ENCODE measurements at places on chromosomes 1 and 21.

DNA sequence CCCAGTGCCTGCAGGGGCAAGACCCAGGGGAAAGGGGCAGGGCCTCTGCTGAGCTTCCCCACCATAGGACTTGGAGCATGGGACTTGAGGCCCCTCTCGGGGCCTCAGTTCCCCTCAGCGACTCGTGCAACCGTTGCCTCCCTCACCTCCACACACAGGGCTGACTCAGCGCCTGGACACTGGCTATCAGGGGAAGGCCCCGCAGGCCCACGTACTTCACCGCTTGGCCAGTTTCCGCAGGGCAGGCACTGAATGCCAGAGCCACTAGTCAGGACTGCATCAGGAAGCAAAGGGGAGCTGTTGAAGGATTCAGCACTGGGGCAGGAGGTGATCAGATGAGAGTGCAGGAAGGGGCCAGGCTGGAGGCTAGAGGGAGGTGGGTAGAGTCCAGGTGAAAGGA, 15.5 kb upstream of the FAM131C start:
- DNase-seq = no peak

DNA sequence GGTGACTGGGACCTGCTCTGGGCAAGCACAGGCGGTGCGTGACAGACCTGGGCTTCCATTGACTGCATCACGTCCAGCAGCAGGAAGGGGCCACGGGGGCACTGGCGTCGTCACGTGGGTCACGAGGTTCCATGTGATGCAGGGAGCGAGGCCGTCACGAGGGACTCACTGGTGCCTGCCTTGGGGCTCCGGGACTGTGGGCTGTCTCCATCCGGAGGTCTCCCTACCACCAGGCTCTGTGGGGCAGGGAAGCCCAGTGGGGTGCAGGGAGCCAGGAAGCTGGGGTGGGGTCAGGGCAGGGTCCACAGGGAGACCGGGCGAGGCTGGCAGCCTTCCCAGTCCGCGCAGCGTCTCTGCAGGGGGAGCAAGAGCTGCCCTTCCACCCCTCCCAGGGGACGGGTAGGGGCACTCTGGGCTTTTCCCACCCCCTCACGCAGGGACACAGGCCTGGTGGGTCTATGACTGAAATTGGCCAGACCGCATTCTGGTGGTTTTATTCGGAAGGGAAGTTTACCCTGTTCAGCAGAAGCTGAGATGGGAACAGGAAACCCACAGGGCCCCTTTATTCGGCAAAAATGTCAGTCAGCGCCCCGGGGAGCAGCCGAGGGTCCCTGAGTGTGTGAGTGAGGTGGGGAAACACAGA, 416 bp upstream of the TNFRSF14 start:
- peak; percentile 56 for DNase-seq

DNA sequence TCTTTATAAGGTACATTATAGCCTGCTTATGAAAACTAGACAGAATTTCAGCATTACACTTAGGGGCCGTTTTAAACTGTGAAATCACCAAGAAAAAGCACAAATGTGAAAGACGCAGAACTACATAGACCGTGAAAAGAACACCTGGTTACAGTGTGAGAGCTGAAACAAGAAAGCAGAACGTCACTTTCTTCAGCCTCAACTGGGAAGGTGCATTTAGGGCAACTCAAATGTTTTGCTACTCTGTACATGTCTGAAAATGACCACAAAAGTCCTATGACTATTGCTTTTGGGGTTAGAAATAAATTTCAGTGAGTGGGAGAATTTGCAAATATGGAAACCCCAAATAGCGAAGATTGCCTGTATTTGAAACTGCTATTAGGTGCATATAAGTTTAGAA, 268.7 kb downstream of the OLFM3 start:
- DNase-seq = no peak

- no peak for DNase-seq
Measured at GRCh38 chr21:37917612-37918011, 1.4 kb upstream of the KCNJ6 start.

DNA sequence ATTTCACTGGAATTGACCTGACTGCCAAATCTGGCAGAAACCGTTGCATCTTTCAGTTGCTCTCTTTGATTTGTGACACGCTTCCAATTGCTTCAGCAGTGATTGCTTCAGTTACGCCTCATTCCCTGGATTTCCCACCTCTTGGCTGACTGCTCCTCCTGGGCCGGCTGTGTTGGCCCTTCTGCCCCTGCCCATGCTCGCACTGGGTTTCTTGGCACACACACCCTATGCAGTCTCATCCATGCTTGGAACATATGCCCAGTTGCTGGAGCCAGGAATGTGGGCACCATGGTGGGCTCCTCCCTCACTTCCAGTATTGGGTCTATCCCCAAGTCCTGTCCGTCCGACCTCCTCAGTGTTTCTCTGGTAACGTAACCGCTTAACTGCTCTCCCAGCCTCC, 2.2 kb upstream of the ZBTB21 start:
- DNase-seq = no peak

GRCh38 chr1:240046000-240046399, 45.7 kb upstream of the FMN2 start:
- DNase-seq = no peak

GRCh38 chr1:204295671-204296070, 64.1 kb downstream of the PLEKHA6 start:
- no peak for DNase-seq

GRCh38 chr21:46159841-46160656, 4.7 kb upstream of the FTCD start:
- DNase-seq = peak; percentile 23

DNA sequence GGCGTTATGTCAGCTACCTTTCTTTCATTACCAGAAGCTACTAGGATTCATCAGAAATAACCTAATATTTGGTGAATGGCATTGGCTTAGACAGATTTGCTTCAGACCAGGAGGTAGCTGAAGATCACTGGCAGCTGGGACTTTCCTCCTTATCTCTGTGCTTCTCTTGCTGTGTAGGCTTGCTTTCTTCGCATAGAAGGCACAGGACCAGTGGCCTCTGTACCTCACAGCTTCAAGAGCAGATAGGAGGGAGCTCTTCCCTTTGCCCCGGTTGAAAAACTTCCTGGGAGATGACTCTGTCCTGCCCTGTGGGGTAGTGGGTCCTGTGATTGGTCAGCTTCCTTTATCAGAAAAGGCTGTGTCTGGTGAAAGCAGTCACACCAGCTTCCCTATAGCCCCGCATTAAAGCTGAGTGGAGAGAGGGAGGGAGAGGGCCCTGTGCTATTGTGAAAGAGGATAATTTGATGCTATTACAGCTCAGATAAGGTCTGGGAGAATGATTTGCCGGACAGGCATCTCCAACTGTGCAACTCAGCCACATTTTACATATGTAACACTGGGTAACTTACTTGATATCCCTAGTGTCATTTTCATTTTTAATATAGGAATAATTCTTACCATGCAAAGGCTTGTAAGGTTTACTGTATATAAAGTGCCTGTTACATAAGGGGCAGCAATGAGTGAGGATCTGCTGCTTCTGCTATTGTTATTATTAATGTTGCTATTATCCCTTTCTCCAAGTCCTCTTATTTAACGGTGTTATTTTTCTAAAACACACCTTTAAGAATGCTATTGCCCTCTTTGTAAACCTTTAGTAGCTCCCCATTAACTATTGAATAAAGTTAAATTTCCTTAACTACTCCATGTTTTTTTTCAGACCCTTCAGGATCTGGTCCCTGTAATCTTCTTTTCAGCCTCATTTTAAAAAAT, 31.6 kb downstream of the OSBPL9 start:
- no peak for DNase-seq

- DNase-seq = no peak
Measured at GRCh38 chr1:231384696-231385415, 37.2 kb downstream of the EGLN1 start.

GRCh38 chr1:23167353-23168078, 1.1 kb downstream of the LUZP1 start:
- peak; percentile 41 for DNase-seq

- no peak for DNase-seq
Measured at GRCh38 chr21:46546799-46547198, 58.1 kb downstream of the S100B start.

DNA sequence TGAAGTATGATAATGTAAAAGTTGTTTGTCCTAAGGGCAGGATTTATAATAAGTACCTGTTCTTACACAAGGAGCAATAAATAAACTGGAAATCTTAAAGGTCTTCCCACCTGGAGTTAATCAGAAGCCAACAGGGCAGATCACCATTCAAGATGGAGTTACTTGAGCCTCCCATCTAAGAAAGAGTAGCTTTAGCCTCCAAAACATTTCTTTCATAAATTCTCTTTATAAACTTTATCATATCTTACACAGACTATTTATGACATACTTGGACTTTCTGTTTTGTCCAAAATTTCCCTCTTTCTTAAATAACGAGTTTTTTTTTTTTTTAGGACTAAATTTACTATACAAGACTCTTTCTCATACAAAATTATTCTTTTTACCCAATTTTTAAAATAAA, 18.5 kb downstream of the OR2T1 start:
- no peak for DNase-seq

DNA sequence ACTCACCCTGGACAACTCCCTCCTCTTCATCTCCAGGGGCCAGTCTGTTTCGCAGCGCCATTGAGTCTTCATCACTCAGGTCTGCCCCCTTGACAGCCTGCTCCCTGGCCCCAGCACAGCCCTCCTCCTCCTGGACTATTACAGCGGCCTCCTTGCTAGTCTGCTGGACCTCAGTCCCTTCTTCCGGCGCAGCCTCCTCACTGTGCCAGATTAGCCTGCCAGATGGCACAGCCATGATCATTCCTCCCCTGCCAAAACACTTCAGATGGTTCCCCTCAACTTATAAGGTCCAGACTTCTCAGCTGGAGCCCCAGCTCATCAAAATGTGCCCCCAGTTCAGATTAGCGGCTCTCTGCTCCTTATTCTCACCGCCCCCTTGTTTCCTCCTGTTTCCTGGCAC, 7.0 kb upstream of the CELSR2 start:
- no peak for DNase-seq

- no peak for DNase-seq
Measured at GRCh38 chr1:228939001-228939691, 203.9 kb downstream of the RHOU start.

GRCh38 chr1:204641455-204641854, 44.1 kb downstream of the LRRN2 start:
- DNase-seq = no peak

DNA sequence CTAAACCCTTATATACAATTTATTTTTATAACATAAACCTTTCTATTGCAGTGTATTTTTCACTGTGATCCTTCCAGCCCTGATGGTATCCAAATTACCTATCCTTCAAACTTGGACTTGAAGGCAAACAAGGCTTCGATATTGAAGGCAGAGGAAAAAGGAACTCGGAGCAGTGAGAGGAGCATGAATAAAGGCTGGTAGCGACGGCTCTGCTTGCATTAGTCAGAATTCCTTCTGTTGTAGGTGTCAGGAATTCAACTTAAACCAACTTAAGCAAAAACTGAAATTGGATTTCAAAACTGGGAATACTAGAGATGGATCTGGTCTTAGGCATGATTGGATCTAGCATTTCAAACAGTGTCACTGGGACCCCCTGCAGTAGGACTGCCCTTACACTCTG, 17.8 kb upstream of the SSX2IP start:
- DNase-seq = no peak

DNA sequence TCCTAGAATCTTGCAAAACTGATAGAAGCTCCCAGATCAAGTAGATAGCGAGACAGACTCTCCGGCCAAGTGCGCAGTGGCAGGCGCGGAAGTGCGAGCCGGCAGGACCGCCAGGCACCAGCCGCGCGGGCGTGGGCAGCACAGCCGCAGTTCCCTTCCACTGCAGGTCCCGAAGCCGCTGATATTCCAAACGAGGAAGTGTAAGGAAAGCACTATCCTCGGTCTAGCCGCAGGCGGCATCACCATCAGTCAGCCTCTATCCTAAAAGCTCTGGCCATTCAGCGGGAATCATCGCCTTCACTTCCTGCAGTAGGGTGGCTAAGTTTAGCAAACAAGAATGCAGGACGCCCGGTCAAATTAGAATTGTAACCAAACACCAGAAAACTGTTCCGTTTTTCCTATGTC, 710 bp downstream of the GLRX2 start:
- no peak for DNase-seq

- no peak for DNase-seq
Measured at GRCh38 chr1:166700696-166701095, 138.6 kb upstream of the POGK start.

DNA sequence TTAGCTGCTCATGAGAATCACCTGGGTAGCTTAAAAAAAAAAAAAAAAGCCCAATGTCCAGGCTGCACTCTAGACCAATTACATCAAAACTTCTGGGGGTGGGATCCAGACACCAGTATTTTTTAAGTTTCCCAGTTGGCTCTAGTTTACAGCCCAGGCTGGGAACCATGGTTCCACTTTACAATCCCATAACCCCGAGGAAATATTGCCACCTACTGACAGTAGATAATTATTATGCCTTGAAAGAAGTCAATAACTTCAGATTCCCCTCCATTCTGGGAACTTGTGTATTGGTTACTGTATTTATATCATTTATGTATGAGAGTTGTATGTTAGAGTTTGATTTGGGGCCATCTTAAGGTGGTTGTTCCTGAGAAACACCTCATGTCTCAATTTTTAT, 100.2 kb downstream of the SPATA46 start:
- DNase-seq = no peak

DNA sequence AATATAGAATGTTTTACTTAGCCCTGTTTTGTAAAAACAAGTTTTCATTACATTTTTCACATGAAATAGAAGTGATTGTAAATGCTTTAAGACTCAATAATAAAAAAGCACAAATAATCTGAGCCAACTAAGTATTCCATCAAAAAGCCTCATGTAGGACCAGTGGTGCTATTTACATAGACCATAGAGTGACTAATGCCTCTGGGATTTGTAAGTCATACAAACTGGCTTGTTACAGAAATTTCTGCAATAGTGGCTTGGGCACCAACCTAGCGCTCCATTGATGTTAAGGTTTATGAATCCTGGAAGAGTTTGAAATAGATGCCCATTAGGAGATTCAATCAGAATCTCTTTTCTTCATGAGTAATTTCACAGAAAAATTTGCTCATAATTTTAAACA, 31.9 kb downstream of the ZMYM1 start:
- DNase-seq = no peak

- DNase-seq = peak; percentile 53
Measured at GRCh38 chr1:61183471-61184039, 101.2 kb downstream of the NFIA start.

GRCh38 chr1:243394601-243395464, 139.0 kb downstream of the SDCCAG8 start:
- no peak for DNase-seq

- no peak for DNase-seq
Measured at GRCh38 chr1:157131281-157131680, 6.9 kb downstream of the ETV3 start.

Measured in dorsolateral prefrontal cortex (tissue), 122 donors.